ENCODE measurements at places on chromosomes 4 and X.

DNA sequence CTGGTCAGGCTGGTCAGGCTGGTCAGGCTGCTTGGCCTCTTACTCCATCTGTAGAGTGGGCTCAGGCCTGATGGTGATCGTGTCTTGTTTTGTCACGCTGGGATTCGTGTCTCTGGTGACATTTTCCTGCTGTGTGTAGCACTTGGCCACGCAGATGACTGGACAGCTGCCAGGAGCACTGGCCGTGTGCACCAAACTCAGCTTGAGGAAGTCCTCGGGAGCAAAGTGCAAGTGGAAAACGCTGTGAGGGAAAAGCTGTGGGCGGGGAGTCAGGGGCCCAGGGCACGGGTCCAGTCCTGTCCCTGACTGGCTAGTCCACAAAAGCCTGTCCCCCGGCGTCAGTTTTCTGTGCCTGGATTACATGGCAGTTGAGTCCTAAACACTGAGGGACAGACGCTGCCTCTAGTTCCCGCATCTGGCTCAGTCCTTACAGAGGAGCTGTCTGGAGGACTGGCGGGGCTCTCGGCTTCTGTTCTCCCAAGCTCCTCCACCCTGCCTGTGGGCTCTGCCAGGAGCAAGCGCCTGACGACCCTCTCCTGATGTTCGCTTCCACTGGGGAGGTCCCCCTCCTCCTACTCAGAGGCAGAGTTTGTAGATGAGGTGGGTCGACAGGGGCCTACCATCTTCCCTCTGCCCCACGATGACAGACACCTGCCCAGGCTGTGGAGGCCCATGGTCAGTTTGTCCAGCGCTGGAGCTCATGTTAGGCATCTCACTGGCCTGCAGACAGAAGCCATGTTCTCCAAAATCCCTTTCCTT is 35.9 kb upstream of the GRPEL1 start:
- DNase-seq = no peak

GRCh38 chr4:10024303-10024702 is 3.0 kb upstream of the SLC2A9 start:
- DNase-seq = no peak

- no peak for DNase-seq
Observed at GRCh38 chr4:45079616-45080015, 353.3 kb upstream of the GNPDA2 start.

DNA sequence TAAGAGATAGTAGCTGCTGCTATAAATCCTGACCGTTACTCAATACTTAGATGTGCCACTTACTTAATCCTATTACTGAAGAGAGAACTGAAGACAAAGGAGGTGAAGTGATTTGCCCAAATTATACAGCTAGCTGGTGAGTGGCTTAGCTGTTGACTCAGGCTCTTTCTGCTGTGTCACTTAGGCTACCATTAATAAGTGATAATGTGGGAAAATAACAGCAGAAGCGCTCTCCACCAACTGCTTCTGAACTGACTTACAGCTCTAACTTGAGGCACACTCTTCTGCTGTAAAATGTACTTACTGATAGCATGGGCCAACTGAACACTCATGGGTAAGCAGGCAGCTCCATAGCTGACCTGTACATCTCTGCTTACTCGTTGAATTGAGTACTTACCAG is 7.5 kb upstream of the KLHL5 start:
- no peak for DNase-seq

GRCh38 chr4:7263166-7263565 is 70.8 kb downstream of the SORCS2 start:
- no peak for DNase-seq

- DNase-seq = no peak
Observed at GRCh38 chr4:133147286-133147821, 1.7 kb upstream of the PCDH10 start.

- DNase-seq = no peak
Observed at GRCh38 chr4:74555231-74555630, 110.3 kb downstream of the AREG start.

DNA sequence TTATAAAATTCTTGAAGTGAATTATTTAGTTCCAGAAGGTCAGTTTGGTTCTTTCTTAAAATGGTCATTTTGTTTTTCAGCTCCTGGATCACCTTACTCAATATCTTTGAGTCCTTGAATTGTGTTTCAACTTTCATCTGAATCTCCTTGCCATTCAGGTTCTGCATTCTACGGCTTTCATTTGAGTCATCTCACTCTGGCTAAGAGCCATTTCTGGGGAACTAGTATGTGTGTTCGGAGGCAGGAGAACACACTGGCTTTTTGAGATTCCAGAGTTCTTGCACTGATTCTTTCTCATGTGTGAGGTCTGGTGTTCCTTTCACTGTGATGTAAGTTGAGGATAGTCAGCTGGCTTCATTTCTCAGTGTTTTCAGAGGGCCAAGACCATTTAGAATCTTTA is 708.4 kb upstream of the FRG1 start:
- DNase-seq = no peak

DNA sequence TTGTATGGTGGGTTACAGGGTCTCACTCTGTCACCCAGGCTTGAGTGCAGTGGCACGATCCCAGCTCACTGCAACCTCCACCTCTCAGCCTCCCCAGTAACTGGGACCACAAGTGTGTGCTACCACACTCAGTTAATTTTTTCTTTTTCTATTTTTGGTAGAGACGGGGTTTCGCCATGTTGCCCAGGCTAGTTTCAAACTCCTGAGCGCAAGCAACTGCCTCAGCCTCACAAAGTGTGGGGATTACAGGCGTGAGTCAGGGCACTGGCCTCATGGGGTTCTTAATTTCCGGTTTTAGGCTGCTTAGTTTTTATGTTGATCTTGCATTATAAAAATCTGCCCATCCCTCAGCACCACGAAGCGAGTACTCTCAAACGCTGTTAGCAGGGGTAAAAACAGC is 6.7 kb downstream of the BCAP31 start:
- DNase-seq = no peak

- DNase-seq = peak; percentile 83
Observed at GRCh38 chr4:89056953-89057398, at the start of gene FAM13A. Gene FAM13A, minus strand, starts transcription at chr4:89057185. Its CDS starts 221 bp downstream, at chr4:89056964.

- peak; percentile 25 for DNase-seq
Observed at GRCh38 chr4:2712261-2712842, 43.8 kb downstream of the TNIP2 start.

Measured in iPS DF 6.9 (cell line).